ENCODE measurements at places on chromosomes 2 and 18.
A peak's percentile ranks its signal among the peaks of the same experiment; 100 is the strongest.

DNA sequence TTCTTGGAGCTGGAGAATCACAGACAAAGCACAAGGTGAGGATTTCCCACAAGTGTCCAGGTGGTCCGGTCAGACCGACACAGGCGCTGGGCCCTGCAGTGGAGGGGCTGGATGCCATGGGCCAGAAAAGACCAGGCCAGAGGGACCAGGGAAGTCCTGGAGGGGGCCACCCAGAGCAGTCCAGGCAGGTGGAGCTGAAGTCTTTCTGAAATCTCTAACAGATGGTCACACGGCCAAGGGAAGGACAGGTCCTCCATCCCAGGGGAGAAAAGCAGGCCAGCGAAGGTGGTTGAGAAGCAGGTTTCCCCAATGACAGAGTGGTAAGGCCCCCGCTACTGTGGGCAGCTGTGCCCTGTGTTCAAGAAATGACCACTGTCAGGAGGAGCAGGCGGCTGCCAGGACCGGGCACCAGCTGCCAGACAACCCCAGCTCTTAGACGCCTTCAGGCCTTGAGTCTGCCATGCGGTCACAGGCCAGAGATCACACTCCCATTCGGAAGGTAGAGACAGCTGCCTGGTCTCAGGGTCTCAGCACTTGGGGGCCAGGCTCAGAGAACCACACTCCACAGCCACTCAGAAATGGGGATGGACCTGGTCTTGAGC lies 25.9 kb downstream of the HS1BP3 start:
- H3K27me3 ChIP-seq = no peaks in the 10 kb centered on the region
- peak overlapping the region; percentile 87 for H3K27ac ChIP-seq
- H3K36me3 ChIP-seq = no peaks in the 10 kb centered on the region
- H3K4me3 ChIP-seq = no peak overlapping the region
- DNase-seq = no peak

- no peak for DNase-seq
- H3K36me3 ChIP-seq = no peaks in the 10 kb centered on the region
- H3K27ac ChIP-seq = no peak overlapping the region
- no peak overlapping the region for H3K4me3 ChIP-seq
- no peaks in the 10 kb centered on the region for H3K27me3 ChIP-seq
- H3K4me1 ChIP-seq = no peaks in the 10 kb centered on the region
Measured at GRCh38 chr2:10341193-10341592, 38.5 kb downstream of the HPCAL1 start.

DNA sequence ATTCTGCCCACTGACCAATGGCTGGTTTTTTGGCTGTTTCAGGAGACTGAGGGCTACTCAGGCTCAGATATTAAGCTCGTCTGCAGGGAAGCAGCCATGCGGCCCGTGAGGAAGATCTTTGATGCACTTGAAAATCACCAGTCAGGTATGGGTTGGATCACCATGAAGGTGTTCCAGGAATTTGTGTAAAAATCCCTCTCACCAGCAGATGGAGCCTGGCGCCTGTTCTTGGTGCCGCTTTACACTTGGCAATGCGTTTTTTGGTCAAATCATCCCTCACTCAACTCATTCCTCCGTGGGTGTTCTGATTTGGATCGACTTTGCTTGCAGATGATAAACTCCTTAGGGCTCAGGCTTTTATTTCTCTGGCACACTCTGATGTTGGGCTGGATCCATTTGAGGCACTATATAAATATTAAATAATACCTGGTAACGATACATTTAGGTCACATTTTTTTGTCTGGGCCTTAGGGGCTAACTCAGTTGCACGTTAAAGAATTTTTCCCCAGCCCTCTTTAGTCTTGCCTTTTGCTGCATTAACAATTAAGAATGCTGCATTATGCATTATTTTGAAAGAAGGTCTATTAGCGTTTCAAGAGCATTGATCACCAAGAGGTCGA lies 50.0 kb downstream of the HDHD2 start:
- H3K27me3 ChIP-seq = no peaks in the 10 kb centered on the region
- no peaks in the 10 kb centered on the region for H3K36me3 ChIP-seq
- H3K4me1 ChIP-seq = no peaks in the 10 kb centered on the region
- H3K27ac ChIP-seq = no peak overlapping the region

- no peak overlapping the region for H3K4me3 ChIP-seq
- no peaks in the 10 kb centered on the region for H3K36me3 ChIP-seq
- no peak for DNase-seq
- H3K27me3 ChIP-seq = no peaks in the 10 kb centered on the region
- no peak overlapping the region for H3K27ac ChIP-seq
Measured at GRCh38 chr2:10466801-10467200, 18.7 kb upstream of the ODC1 start.

DNA sequence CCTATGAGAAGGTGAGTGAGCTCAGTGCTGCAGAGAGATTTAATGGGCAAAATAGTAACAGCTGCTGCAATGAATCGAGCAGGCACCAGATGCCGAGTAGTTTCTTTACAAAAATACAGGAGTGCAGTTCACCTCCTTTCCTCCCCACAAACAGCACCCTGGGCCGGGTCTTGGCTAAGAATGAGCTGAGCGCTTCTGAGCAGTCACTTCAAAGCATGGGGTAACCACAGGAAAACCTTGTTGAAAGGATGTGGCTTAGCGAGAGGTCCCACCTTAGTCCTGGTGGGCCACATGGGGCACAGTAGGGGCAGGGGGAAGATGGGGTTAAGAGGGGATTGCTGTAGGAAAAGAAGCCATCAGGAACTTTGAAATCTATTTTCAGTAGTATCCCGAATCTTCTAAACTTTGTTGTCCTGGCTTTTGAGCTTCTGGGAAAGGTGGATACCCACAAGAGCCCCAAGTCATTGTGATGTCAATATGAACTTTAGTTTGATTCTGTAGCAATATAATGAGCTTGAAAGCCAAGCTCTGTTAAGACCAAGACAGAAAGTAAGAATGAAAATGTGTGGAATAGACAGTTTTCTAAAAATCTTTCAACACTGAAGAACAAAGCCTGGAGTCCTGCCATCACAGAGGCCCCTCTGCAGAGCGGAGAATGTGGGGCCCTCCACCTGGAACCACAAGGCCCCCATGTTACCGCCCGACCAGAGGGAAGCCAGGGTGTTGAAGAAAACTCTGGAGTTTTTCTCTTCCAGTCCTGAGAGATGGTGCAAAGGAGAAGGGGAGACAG lies 101.0 kb upstream of the ZNF236 start:
- H3K27ac ChIP-seq = no peak overlapping the region
- no peaks in the 10 kb centered on the region for H3K4me1 ChIP-seq
- no peak for DNase-seq
- no peaks in the 10 kb centered on the region for H3K36me3 ChIP-seq
- H3K27me3 ChIP-seq = no peaks in the 10 kb centered on the region

DNA sequence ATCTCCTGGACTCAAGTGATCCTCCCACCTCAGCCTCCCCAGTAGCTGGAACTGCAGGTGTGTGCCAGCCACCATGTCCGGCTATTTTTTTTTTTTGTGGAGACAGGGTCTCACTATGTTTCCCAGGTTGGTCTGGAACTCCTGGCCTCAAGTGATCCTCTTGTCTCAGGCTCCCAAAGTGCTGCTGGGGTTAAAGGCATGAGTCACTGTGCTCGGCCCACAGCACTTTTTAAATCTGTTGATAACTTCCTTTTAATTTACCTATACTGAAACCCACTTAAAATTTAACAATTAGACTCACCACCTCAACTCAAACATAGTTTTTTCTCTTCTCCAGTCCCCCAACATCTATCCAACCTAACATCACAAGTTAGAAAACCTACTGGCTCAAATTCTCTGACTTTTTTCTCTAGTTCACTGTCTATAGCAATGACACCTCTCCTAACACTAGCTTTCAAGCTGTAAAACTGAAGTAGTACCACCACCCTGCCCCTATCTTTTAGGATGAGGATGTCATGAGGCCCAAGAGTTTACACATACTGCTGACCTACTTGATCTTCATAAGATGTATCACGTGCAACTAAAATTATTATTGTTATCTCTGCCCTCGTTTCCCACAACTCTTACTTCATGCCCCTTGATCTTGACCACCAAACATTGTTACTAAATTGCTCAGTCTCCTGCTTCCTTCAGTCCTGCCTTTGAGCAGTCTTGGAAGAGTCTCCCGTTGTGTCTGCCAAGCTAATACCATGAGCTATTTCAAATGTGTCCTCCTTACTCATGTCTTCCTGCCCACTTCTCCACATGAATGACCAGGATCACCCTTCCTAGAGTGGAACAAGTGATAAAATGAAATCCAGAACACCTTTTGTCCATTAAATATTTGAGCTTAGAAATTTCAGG lies 142.3 kb upstream of the ZFP36L2 start:
- no peak overlapping the region for H3K27ac ChIP-seq
- H3K36me3 ChIP-seq = no peaks in the 10 kb centered on the region
- peaks cover 32% of the 10 kb centered on the region for H3K4me1 ChIP-seq
- no peaks in the 10 kb centered on the region for H3K27me3 ChIP-seq
- DNase-seq = no peak

DNA sequence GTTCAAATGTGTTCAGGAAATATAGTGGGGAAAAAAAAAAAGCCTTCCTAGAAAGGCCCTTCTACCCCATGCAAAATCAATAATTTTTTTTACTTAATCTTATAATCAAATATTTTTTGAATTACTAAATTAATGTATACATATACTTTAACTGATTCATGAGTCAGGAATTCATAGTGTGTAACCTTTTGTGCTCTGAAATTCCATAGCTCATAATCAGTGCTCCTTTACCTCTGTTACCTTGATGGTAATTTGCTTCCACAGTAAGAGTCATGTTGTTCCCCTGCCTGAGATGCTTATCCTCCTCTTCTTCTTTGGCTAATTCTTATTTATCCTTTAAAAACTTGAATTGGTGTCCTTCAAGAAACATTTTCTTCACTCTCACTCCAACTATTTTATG lies 414.2 kb downstream of the THSD7B start:
- no peaks in the 10 kb centered on the region for H3K4me1 ChIP-seq
- no peak for DNase-seq
- H3K27ac ChIP-seq = no peak overlapping the region
- no peaks in the 10 kb centered on the region for H3K36me3 ChIP-seq
- no peaks in the 10 kb centered on the region for H3K27me3 ChIP-seq
- H3K4me3 ChIP-seq = no peak overlapping the region

DNA sequence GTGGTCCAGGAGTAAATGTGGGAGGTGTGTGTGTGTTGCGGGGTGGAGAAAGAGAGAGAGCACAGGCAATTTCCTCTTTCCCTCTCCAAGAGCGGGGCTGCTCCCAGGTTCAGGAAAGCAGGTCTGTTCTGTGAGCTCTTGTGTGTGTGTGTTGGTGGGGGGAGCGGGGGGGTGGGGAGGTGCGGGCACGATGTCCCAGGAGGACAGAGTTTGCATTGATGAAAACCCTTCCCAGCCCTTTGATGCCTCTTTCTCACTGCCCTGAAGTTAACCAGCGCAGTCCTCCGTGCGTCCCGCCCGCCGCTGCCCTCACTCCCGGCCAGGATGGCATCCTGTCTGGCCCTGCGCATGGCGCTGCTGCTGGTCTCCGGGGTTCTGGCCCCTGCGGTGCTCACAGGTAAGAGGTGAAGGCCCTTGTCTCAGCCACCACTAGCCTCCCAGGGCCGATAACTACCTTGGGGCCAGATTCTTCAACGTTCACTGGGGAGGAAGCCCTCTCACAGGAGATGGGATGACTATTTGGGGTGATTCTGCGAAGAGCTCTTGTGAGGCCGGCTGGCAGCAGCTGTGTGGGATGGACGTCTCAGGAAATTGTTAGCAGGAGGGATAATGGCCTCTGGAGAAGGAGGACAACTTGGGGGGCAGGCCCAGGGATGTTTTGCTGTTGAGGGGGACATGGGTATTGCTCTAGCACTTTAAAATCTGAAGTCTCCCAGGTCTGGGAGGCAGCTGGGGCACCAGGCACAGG lies at the start of gene SNORC:
TSS of gene SNORC (plus strand) at position 247 of the 748 bp plus-strand sequence. CDS start at position 325, 78 bp downstream.
- no peaks in the 10 kb centered on the region for H3K4me1 ChIP-seq
- H3K27me3 ChIP-seq = no peaks in the 10 kb centered on the region
- no peaks in the 10 kb centered on the region for H3K36me3 ChIP-seq
- H3K4me3 ChIP-seq = no peak within 1 kb of the TSS
- no peak for DNase-seq
- no peak within 1 kb of the TSS for H3K27ac ChIP-seq

DNA sequence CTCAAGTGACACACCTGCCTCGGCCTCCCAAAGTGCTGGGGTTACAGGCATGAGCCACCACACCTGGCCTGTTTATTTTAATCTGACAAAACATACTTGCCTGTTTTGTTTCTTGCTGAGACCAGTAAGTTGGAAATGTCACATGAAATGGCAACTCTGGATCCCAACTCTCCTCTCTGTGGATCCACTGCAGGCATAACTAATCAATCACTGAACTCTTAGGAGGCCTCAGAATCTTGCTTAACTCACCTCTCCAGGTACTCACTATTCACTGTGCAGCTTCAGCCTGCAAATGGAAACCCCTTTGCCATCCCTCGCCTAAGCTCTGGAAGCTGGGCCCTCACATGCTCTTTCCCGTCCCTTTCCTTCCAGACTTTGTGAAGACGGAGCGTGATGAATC lies 56.4 kb upstream of the ATG16L1 start:
- H3K4me1 ChIP-seq = no peaks in the 10 kb centered on the region
- no peak overlapping the region for H3K27ac ChIP-seq
- no peak for DNase-seq
- H3K27me3 ChIP-seq = no peaks in the 10 kb centered on the region
- H3K36me3 ChIP-seq = no peaks in the 10 kb centered on the region
- H3K4me3 ChIP-seq = no peak overlapping the region

GRCh38 chr2:26173776-26174482 lies 1.0 kb downstream of the GAREM2 start:
- H3K4me3 ChIP-seq = peak overlapping the region; percentile 51
- peaks cover 9% of the 10 kb centered on the region for H3K4me1 ChIP-seq
- DNase-seq = no peak
- peaks cover 22% of the 10 kb centered on the region for H3K27me3 ChIP-seq
- H3K36me3 ChIP-seq = no peaks in the 10 kb centered on the region

- no peaks in the 10 kb centered on the region for H3K36me3 ChIP-seq
- no peak overlapping the region for H3K27ac ChIP-seq
- no peaks in the 10 kb centered on the region for H3K4me1 ChIP-seq
- H3K4me3 ChIP-seq = no peak overlapping the region
- DNase-seq = no peak
Measured at GRCh38 chr18:70376914-70377258, 88.0 kb downstream of the SOCS6 start.
